Activated CD4-positive, alpha-beta T cell treated with anti-CD3 and anti-CD28 coated beads, Interleukin-2, Interleukin-4, amounts not matched to agents 100 ng/mL and 50 ng/mL, durations not matched to agents 16 hours and 8 hours (primary cell): ENCODE measurements at places on chromosomes 11 and 22.

DNA sequence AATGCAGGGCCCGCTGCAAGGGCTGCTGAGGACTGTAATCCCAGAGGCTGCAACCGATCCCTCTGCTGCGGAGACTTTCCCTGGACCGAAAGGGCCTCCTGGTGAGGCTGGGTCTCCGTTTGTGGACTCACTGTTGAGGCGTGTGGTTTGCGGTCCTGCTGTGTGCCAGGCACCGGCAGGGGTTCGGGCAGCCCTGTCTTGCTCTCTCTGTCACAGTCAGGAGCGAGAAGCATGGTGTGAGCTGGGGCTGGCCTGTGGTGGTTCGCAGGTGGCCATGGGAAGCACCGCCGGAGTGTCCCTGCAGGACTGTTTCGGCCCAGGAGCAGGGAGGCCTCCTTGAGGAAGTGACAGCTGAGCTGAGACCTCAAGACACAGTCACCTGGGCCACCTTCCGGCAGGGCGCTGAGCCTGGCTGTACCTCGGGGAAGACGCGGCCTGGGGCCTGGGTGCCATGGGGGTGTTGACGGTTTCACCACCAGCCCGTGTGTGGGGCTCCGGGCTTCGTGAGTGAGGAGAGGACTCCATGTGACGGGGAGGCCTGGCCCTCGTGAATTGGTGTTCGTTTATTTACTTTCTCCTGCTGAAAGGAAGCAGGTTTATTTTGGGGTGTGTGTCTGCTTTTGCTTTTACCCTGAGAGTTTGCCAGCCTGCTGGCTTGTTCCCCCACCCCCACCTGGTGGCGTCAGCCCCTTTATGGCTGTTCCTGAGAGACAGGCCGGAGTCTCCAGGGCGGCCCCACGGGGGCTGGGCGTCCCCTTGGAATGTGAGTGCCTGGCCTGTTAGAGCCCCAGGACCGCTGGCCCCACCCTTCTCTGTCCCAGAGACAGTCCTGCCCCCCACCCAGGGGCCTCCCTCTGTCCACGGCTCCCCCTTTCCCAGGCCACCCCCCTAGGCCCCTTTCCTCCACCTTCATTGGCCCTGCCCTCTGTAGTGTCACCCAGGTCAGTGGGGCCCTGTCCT is 122.5 kb downstream of the KCNQ1OT1 start:
- DNase-seq, result no peak

DNA sequence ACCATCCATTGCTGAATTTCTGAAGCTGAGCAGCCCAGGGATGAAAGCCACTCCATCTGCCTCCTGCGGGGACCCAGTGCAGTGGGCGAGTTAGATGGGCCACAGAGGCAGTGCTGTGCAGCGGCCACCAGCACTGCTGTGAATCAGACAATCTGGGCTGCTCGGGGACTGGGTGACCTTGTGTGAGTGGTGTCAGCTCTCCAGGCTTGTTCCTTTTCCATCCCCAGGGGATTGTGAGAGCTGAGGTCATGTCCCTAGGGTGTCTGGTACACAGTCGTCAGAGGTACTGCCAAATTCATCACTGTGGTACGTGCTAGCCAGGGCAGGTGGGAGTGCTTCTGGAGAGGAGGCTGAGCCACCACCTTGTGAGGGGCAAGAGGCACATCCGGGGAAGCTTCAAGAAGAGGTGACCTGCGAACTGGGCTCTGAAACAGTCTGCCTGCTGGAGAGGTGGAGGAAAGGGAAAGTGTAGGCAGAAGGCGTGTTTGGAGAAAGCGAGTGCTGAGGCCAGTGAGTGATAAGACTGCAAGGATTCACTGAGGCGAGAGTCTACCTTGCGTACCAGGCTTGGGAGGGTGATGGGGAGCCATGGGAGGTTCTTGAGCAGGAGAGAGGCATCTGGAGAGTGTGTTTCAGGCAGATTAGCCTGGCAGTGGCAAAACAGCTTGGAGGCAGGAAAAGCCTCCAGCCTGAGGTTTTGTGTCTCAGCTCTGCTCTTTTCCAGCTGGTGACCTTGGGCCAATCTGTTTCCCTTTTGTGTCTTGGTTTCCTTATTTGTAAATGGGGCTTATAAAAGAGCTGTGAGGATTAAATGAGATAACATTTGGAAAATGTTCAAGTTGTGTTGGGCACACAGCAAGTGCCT is 22.7 kb downstream of the CACNA1I start:
- DNase-seq, result no peak

DNA sequence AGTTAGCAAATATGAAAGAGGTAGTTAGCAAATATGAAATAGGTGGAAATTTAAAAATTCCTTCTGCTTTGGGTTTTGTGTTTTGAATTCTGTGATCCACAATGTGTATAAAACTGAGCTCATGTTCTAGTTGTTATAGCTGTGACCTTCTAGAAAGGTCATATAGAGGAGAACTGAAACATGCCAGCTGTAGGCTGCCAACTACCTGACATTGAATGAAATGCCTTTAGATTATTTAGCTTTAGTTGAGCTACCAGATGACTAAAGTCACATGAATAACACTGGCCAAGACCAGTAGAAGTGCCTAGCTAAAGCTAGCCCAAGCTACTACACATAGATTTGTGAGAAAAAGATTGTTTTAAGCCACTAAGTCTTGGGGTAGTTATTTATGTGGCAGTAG is 5.8 kb upstream of the TCN1 start:
- no peak for DNase-seq

- DNase-seq, result no peak
Observed at GRCh38 chr11:69384251-69385143, 90.5 kb downstream of the MYEOV start.

GRCh38 chr11:24556693-24557092 is 59.8 kb downstream of the LUZP2 start:
- DNase-seq, result no peak

DNA sequence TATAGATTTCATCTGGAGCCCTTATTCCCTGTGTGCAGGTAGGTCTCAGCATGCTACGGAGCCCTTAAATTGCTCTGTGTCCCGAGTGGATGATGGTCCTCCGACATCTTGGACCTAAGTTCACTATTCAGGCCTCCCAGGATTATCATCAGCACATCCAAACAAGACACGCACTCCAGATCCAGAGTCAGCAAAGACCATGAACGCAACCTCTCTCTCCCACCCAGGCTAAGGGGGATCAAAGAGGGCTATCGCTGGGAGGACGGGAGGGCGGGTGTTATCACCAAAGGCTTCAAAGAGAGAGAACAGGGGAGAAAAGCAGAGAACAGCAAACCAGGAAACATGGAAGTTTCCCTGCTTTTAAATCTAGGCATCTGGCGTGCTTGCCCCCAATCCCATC is 659.4 kb downstream of the TBC1D22A start:
- no peak for DNase-seq

DNA sequence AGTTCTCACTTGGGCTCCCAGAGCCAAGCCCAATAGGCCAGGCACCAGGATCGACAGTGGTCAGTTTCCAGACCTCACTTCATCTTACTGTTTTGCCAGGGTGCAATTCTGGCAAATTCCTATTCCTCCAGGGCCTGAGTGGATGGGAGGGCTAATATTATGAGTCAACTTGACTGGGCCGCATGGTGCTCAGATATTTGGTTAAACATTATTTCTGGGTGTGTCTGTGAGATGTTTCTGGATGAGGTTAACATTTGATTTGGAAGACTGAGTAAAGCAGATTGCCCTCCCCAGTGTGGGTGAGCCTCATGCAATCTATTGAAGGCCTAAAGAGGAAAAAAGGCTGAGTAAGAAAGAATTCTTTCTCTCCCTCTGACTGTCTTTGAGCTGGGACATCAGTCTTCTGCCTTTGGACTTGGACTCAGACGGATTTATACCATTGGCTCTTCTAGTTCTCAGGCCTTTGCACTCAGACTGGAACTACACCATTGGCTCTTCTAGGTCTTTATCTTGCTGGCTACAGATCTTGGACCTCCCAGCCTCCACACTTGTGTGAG is 132.9 kb upstream of the ZBED5 start:
- DNase-seq, result no peak

- no peak for DNase-seq
Observed at GRCh38 chr11:12243486-12243885, 133.1 kb downstream of the MICAL2 start.

GRCh38 chr11:65127473-65128181 is 5.5 kb downstream of the MRPL49 start:
- DNase-seq, result no peak

DNA sequence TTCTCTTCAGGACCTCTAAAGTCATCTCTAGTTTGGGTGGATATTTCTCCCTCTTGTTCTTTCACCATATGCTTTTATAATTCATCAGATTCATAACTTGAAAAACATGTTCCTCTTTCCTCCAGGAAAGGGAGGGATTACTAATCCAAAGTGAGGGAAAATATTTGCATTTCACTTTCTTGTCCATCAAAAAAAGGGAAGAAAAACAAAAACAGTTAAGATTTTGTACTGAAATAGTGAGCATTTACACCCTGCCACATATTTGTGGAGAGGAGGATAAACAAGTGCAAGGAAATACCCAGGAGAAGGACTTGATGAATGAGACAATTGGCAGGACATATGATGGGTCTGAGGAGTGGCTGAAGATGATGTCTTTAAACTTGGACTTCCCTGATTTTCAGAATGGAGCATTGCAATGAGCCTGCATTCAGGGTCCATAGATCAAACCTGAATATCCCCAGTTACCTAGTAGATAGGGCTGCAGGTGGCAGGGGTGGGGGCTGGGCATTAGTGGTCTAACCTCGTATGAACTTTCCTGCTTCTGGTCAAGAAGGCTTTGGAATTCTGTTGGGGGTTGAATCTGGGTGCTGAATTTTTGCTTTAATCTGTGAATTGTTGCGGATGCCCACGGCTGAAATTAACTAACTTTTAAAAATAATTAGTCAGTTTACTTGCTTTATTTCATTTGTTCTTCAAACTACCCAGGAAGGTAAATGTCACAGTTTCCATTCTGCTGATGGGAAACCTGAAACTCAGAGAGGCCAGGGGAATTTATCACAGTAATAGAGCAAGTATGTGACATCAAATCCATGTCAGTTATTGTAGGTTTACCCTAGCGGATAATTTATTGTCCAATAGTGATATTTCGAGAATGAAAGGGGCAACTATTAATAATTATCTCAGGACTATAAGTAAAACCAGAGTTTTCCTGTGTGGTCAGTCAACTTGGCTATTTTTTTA is 36.9 kb upstream of the TMEM123 start:
- no peak for DNase-seq
